ENCODE measurements at places on chromosomes 16 and 17. TPM values are rescaled to one million over a fixed set of nuclear protein-coding genes. Genes with fewer than 3 reads are reported as not detected.

The CNGB1 gene
- total RNA-seq: under 0.01 TPM

The MYLK3 gene
- not detected for total RNA-seq

- DNase-seq: peak; percentile 83
Observed at GRCh38 chr17:956905-957304, 22.7 kb downstream of the NXN start.

GRCh38 chr16:21166561-21166961, 8.1 kb downstream of the LDAF1 start:
- DNase-seq: no peak

GRCh38 chr17:82371333-82372248, at the start of gene UTS2R:
Gene UTS2R, plus strand, starts transcription at chr17:82371765. Its CDS starts 2,560 bp downstream, at chr17:82374325.
- no peak for DNase-seq

GRCh38 chr16:30046178-30046577, 15.1 kb upstream of the TLCD3B start:
- peak; percentile 39 for DNase-seq
